C1 segment of cervical spinal cord (tissue), 14 donors: ENCODE measurements at places on chromosomes 3 and 15.
A peak's percentile ranks its signal among the peaks of the same experiment; 100 is the strongest.

DNA sequence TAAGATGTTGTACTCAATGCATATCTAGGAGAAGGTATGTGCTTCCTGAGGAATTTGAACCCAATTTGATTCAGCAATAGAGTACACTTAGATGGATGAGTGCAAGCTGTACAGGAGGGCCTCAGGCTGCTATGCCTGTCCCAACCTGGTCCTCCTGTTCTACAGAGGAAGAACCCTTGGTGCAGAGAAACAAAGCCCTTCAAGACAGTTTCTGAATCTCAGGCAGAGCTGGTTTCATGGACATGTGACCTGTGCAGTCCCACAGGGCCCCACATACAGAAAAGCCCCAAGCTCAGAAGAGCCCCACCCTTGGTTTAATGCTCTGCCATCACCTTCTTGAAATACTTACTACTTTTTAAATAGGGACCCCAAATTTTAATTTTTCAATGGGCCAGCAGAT, 15.3 kb downstream of the FOXP1 start:
- no peak for DNase-seq

GRCh38 chr3:31294430-31295149, 238.1 kb upstream of the STT3B start:
- no peak for DNase-seq

DNA sequence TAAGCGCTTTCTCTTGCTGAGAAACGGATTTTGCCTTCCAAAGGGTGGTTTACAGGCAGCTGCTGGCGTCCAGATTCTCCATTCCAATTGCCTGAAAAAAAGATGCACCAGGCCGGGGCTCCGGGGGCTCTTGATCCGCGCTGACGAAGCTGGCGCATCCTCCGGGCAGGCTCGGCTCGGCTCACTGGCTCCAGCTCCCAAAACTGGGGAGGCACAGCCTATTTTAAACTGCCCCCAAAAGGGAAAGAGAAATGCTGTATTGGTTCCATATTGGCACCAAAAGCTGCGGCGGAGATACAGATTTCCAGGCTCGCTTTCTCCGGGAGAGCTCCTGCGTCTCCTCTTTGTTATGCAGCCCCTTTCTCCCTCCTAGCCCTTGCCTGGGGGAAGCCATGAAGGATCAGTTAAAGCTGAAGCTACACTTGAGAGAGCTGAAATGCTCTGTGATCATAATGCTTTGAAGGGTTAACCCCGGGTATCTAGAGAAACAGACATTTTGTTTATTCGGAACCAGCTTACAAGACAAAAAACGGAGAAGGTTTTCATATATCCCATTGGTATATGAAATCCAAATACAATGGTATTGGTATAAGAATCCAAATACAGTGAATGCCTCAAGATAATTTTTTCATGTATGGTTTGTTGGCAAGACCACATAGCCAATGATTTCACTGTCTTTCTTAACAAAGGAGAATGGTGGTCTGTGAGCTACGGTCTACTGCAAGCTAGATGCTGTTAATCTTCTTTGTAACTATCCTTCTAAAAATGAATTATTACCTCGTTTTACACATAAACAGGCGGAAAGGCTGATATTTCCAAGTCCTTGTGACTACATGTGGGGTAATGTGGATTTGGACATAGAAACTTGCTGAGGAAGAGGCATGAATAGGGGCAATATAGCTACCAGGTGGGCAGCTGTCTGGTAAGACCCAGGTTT, 693 bp downstream of the CD200 start:
- peak; percentile 80 for DNase-seq

- peak; percentile 88 for DNase-seq
Observed at GRCh38 chr15:65028921-65029735, at the start of gene MTFMT. MTFMT (minus strand) TSS chr15:65029639; CDS start chr15:65029613, 26 bp downstream.

- DNase-seq = no peak
Observed at GRCh38 chr15:43774062-43774461, 2.7 kb downstream of the ELL3 start.

- DNase-seq = no peak
Observed at GRCh38 chr15:65529762-65530317, 423 bp upstream of the HACD3 start.

DNA sequence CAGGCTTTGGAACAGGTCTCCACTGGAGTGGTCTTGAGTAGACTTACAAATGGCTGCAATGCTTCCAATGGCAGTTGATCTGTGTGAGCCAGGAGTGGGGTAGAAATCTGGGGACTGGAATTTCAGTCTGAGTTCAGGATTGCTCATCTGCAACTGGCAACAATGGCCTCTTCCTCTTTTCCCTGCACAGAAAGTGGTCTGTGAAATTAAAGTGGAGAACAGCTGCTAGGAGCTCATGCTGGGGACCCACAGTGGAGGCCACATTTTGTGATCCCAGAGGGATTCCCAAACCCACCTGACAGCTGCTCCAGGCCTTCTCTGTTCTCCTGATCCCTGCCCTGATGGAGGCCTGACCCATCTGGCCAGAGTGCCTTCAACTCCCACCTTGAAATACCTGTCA, 49.6 kb downstream of the CEMIP start:
- no peak for DNase-seq

DNA sequence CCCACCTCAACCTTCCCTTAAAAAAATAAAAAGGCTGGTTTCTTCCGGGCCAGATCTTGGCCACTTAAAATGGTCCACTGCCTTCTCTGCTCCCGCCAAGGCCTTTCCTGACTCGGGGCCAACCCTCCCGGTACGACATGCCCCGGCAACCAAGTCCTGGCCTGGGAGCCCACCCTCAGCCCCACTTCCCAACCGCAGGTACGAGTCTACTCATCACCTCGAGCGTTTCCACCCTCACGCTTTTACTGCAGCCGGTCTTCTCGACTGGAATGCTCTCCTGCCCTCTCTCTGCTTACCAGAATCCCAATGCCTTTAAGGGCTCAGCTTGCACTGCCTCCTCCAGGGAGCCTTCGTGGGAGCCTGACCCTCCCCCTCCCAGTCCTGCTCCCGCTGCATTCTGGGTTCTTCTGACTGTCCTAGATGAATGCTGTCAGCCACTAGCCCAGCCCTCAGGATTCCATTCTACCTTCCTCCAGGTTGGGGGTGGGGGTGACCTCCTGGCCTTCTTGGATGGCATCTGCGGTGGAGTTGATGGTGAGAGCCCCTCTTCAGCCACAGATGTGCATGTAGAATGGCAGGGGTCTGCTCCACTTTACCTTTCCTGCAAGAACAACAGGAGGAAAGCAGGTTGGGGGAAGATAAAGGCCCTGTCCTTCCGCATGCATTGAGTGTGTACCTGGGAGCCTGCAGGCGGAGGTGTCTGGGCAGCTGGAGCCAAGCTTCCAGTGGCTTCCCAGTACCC, 1.1 kb upstream of the CSRNP1 start:
- peak; percentile 21 for DNase-seq

DNA sequence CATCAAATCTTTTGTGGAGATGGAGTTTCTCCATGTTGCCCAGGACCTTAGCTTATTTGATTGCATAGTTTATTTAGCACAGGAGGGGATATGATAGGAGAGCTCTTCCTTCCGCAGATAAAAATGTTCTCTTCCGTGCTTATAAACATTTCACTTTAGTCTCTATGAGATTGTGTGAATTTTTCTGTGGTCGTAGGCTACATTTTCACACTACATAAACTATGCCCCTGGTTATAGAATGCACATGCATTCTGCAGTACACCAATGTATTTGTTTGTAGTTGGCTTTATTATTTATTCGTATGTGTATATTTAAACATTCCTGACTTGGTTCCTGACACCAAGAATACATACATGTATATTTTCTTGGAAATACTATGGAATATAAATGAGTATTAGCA, 139.2 kb downstream of the UBE2E2 start:
- no peak for DNase-seq

DNA sequence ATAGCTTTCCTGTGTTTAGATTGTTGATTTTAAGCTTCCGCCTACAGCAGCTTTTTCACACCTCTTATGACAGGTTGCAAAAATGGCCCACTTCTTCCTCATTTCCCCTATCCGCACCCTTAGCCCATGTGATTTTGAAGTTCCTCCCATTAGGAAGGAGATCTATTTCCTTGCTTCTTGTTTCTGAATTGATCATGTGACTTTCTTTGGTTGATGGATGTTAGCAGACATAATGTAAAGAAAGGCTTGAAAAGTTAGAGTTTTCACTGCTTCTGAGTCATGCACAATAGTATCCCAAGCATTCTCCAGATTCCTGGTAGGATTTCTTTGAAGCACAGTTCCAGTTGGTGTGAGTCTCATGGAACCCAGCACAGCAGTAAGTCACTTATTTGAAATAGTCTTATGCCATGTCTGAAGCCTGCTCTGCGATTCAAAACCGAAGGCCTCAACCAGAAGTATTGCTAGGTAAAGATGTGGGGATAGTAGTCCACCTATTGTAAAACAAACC, 76.6 kb downstream of the EDEM1 start:
- DNase-seq = no peak

DNA sequence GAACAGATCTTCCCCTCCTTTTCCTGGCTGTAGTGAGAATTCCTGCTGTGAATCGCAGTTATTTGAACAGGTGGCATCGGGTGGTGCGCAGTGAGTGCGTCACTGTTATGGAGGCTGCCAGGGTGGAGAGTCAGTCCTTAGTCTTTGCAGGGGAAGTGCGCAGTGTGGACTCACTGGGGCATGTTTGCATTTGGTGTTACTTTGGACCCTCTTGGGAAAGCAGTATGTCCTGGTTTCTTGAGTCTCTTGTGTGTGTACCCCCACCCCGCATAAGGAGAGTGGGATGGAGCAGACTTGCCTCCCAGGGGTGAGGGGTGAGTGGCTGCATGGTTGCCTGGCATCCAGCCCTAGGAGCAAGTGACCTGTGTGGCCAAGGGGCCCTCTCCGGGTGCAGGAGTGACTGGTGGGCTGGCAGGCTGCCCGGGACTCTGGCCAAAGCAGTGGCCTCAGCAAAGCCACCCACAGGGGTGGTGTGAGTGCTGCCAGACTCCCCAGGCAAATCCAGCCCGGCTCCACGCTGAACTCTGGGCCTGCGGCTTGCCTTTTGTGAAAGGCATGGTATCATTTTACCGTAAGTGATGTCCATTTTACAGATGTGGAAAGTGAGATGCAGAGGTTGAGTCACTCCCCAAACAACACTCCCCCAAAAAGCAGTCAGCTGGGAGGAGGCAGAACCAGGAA, 46.4 kb downstream of the DNASE1L3 start:
- DNase-seq = no peak

- DNase-seq = no peak
Observed at GRCh38 chr15:44296625-44297524, 8.4 kb downstream of the GOLM2 start.

- DNase-seq = no peak
Observed at GRCh38 chr3:96748139-96748538, 66.3 kb upstream of the EPHA6 start.

- DNase-seq = no peak
Observed at GRCh38 chr3:169541528-169541927, 122.0 kb downstream of the MECOM start.

DNA sequence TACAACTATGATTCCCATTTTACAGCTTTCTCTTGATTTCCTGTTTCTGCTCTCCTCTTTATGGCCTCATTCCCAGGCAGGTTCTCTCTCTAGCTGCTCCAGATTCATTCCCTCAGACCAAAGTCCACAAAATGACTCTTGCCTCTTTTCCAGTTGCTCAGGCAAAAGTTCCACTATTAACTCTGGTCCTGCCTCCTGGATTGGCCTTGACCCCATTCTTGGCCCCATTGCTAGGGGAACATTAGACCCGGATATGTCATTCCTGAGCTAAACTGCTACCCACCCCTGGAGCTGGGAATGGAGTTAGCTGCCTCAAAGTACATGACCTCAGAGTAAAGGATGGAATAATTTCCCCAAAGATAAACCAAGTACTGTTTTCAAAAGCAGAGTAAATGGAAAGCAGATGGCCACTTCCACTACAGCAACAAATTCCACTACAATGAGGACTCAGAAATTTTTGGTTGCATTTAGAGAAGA, 73.0 kb upstream of the GAP43 start:
- no peak for DNase-seq

DNA sequence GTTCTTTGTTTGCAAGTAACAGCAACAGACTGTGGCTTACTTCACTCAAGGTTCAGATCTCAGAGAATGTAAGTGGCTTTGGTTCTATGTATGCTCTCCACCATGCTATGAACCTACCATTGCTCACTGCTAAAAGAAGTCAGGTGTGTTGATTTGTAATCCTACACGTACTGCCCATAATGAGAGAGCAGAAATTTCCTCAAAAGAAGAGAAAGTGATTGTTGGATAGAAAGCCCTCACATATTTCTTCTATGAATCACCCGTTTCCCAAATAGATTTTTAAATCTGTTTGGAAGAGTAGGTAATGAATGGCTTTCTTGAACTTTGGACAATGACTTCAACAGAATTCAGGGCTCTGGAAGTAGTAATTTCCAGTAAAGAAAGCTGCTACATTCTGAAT, 565.4 kb downstream of the ROBO2 start:
- no peak for DNase-seq

GRCh38 chr3:71208211-71209095, 375.1 kb downstream of the FOXP1 start:
- DNase-seq = no peak

- no peak for DNase-seq
Observed at GRCh38 chr15:63902671-63903035, 68.9 kb upstream of the HERC1 start.

DNA sequence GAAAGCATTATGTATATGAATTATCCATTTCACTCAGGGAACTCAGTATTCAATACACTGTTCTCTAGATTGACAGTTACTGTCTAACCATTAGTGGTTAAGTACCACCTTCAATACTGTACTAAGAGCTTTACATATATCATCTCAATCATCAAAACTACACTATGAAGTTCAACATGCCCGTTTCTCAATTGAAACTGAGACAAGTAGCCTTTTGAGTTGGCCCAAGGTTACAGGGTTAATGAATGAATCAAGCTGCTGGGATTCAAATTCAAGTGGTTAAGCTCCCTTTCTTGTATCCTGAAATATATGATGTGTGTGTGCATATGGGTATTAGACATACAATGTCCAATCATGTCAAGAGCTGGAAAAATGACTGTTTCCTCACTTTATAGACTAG, 5.8 kb downstream of the TASOR start:
- DNase-seq = no peak

GRCh38 chr15:32692286-32692685, 25.5 kb upstream of the GREM1 start:
- DNase-seq = no peak

GRCh38 chr15:26891448-26892181, 24.8 kb downstream of the GABRA5 start:
- peak; percentile 54 for DNase-seq

GRCh38 chr15:40051616-40052415, 12.8 kb upstream of the SRP14 start:
- no peak for DNase-seq

DNA sequence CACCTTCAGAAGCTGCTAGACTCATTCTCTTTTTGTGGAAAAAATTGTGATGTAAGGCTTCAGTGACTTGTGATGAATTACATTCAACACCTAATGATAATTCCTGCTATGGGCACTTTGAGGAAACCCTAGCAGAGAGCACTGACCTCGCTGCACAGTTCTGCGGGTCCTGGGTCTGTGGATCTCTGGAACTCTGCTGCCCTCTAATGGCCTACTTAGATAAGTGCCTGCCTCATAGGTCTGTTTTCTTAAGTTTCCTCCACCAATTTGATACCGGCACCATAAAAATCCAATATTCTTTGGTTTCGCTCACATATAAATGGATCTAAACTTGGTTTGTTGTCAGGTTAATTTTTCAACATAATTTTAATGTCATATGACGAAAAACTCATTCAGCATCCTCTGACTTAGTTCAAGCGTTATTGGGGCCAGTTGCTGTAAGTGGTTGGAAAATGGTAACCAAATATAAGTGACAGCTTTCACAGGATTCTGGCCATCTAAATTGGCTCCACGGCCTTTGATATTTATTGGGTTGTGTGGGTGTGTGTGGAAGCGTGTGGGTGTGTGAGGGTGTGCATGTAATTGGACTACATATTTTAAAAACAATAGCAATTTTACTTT, 10.4 kb downstream of the SLITRK3 start:
- no peak for DNase-seq
